IPS DF 19.7 (cell line): ENCODE measurements at places on chromosomes 2 and 18.
A peak's percentile ranks its signal among the peaks of the same experiment; 100 is the strongest.

DNA sequence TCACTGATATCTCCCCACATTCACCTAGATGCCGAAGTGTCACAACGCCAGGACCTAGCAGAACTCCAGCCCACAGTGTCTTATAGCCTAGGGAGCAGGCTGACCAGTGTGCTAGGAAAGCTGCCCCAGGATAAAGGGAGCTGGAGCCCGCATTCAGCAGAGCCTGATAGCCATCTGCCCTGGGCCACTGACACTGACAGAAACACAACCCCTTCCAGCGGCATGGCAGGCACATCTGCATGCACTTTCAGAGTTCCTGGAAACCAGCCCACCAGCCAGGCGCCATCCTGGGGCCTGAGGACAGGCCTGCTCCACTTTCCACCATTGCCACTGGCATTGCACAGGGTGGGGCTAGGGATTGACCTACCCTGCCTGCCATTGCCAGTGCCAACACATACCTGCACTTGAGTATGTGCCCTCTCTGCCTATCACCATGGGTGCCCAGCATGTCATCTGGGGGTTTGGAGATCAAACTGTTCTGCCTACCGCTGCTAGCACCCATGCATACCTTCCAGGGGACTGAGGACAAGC lies 290.1 kb upstream of the KLHL14 start:
- DNase-seq: no peak

DNA sequence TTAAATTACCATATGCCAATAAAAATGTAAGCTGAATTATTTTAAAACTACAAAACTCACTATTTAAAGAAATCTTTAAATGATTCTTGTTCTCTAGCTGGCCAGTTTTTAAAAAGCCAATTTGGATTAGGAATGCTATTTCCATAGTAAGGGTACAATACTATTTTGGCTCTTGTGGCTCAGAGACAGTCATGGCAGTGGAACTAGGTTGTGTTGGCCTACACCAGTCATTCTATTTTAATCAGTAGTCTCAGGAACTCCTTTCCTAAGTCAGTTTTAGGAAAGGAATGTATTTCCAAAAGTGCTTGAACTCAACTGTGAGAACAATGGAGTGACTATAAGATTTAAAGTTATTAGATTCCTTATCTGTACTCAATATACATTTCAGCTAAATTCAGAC lies 5.9 kb downstream of the BOLL start:
- DNase-seq: no peak

- no peak for DNase-seq
Observed at GRCh38 chr2:65628156-65628555, 195.8 kb upstream of the SPRED2 start.

- no peak for DNase-seq
Observed at GRCh38 chr2:234437642-234438304, 59.1 kb downstream of the ARL4C start.

GRCh38 chr2:98086491-98087446 lies at the start of gene VWA3B:
Gene VWA3B (plus strand): TSS chr2:98087167. CDS start chr2:98093093, 5,926 bp downstream.
- DNase-seq: peak; percentile 35

- DNase-seq: no peak
Observed at GRCh38 chr2:95384854-95385569, 17.5 kb upstream of the FAHD2A start.

- no peak for DNase-seq
Observed at GRCh38 chr2:226766352-226767055, 33.1 kb downstream of the IRS1 start.

DNA sequence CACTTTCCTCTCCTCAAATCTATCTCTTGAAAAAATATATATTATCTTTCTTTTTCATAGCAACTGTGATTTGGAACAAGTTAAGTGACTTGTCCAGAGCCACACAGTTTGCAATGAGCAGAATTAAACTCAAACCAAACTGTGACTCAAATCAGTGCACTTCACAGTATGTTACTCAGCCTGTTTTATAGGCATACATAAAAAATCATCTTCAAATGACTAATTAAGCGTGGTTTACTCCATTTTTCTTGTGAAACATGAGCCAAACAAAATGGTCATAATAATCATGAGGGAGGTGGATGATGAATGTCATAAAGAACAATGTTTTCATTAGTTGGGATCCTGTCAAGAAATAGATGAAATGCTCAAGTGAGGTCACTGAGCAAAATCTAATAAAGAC lies 6.1 kb upstream of the CCDC178 start:
- no peak for DNase-seq

DNA sequence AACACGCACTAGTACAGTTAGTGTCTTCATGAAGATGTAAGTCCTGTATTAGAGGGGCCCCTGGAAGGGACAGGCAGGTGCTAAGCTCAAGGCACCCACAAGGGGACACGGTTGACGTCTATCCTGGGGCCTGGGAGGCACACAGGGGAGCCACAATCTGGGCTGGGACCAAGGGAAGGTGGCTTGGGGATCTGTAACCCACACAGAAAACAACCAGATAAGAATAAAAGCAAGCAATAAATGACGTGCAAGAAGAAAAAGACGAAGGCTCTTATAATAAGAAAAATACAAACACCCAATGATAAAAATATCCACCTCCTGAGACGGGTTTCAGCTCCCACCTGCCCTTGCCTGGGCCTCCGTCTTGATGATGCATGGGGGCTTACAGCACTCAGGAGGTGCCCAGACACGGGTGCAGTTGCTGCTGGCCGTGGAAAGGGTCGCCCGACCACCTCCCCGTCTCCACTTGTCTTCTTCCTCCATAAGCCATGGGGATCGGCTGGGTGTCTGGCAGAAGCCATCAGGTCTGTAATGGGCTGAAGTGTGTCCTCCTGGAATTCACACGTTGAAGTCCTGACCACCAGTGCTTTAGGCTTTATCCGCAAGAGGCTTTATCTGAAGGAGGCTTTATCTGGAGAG lies 73.9 kb downstream of the TWIST2 start:
- DNase-seq: no peak

DNA sequence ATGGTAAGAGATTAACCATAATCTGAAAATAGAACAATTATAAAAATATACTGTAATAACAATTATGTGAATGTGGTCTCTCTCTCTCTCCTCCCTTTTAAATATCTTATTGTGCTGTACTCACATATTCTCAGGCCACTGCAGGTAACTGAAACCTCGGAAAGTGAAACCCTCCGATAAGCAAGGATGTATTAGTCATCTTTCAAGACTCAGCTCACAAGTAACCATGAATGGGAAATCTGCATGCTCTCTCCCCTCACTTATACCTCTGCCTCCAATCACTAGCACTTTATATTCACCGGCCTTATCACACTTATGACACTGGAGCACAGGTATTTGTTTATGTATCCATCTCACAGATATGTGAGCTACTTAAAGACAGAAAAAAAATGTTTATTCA lies 139.7 kb downstream of the LRP2 start:
- DNase-seq: no peak

DNA sequence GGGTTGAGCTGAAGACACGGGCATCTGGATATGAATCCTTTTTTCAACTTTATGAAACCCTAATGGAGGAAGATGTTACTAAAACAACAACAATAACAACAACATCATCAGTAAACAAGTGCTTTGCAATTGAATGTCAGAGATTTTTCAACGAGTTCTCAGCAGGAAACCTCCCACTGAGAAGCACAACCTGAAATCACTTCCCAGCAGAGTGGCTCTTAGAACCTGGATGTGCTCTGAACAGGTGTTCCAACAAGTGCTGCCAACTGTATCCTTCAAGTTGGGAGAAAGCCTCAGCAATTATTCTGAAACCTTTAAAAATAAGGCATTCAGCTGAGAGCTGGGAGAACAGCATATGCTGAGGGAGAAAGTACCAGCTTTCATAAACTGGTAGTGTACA lies 1622.7 kb upstream of the CELF4 start:
- no peak for DNase-seq

GRCh38 chr2:215633360-215633759 lies 197.5 kb upstream of the FN1 start:
- no peak for DNase-seq

GRCh38 chr2:45102579-45103117 lies 93.4 kb upstream of the SIX2 start:
- DNase-seq: no peak

- no peak for DNase-seq
Observed at GRCh38 chr18:78482378-78482777, 497.2 kb upstream of the SALL3 start.

DNA sequence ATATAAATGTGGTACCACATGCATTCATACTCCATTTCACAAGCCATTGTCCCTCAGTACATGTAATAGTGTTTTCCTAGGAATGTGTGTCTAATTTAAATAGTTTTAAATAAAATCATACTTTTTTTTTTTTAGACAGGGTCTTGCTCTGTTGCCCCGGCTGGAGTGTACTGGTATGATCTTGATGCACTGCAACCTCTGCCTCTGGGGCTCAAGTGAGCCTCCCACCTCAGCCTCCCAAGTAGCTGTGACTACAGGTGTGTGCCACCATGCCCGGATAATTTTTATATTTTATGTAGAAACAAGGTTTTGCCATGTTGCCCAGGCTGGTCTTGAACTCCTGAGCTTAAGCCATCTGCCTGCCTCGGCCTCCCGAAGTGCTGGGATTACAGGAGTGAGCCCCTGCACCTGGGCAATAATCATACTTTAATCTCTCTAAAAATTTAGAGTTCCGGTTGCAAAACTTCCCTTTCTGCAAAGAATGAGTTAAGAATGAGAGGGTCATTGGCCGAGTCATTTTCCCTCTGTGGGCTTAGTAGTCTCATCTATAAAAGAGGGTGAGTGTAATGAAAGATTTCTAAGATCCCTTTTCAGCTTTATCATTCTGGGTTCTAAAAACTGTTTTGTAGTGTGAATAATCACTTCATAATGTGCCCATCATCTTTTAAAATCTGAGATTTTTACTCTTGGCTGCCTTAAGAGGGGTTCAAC lies 116.0 kb upstream of the PELI1 start:
- DNase-seq: no peak

DNA sequence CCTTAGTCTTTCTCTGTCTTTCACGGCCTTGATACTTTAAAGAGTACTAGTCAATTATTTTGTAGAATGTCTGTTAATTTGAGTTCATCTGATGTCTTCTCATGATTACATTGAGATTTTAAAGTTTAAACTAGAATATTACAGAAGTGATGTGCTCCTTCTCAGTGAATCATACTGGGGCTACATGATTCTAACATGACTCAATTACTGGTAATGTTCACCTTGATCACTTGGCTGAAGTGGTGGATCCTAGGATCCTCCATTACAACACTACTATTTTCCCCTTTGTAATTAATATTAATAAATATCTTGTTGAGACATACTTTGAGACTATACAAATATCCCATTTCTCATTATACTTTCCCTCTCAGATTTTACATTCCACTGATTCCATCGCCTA lies 148.5 kb downstream of the CAMKMT start:
- DNase-seq: no peak

DNA sequence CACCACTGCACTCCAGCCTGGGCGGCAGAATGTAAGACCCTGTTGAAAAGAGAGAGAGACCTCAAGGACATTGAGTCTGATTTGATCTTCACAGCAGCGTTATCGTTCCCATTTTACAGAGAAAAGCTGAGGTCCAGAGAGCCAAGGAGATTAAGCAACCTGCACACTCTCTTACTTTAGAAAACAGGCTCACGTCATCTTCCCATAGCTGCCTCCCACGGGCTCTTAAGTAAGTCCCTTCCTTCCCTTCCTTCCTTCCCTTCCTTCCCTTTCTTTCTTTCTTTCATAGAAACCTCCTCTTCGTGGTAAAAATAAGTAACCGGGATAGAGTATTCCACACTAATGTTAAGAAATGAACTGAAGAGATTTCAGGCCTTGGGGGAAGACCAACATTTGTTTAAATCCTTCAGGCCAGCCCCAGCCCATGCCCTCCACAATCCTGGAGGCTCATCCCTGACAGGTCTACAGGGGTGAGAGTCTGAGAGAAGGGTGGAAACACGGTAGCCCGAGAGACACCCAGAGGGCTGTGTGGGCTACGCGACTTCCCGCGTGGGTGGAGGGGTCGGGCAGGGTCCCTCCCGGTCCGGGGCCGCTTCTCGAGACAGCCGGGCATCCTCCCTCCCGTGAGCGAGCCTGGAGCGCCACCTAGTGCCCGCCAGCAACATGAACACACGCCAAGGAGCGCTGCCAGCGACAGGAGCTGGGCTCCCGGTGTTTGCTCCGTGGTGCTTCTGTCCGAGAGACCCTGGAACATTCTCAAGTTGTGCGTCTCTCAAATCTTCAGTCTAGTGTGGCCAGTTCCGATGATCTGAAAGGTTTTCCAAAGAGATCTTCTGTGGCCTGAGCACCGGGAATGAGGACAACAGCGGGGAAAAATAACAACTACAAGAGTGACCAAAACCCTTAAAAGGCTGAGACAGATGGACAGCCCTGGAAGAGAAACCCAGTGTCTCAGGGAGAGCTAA lies 160.3 kb downstream of the INO80D start:
- DNase-seq: no peak

DNA sequence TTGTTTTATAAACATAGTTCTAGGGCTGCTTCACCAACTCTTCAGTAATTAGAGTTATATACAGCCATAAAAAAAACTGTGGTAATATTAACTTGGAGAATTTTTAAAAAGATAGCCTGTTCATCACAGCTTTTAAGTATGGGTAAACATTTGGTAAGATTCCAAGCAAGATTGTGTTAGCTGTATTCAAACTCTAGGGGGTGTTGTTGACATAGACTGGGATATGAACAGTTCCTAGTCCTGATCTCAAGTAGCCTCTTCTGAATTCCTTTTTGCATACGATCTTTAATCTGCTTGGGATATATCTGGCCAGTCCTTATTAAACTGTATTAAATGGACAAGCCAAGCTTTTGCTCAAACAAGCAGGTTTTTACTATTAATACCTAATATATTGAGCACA lies 13.4 kb downstream of the NOP58 start:
- DNase-seq: no peak

DNA sequence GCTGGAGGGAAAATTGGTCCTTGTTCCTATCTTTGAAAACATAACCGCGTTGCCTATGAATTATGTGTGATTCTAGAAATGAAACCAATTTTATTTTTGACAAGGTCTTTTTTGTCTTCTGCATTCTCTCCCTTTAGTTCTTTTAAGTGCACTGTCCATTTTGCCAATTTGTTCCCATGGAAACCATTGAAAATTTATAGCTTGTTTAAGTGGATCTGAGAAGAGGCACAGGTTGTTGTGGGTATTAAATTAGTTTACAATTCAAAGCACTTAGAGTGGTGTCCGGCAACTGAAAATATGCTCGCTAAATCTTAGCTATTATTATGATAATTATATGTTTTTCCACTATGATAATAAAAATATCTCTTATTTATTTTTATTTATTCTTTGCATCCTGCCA lies 107.5 kb upstream of the FSHR start:
- no peak for DNase-seq
